Neuronal stem cell (in vitro differentiated cells): ENCODE measurements at places on chromosomes 7 and 10.

GRCh38 chr7:125504848-125505247 is 575.2 kb upstream of the POT1 start:
- H3K27ac ChIP-seq = no peak overlapping the region
- no peak overlapping the region for H3K4me3 ChIP-seq
- no peaks in the 10 kb centered on the region for H3K36me3 ChIP-seq
- no peaks in the 10 kb centered on the region for H3K27me3 ChIP-seq

- no peaks in the 10 kb centered on the region for H3K4me1 ChIP-seq
- no peaks in the 10 kb centered on the region for H3K27me3 ChIP-seq
- H3K27ac ChIP-seq = no peak overlapping the region
- H3K36me3 ChIP-seq = no peaks in the 10 kb centered on the region
- no peak overlapping the region for H3K4me3 ChIP-seq
These were observed 429.9 kb downstream of the SORCS3 start for GRCh38 chr10:105070952-105071351.

DNA sequence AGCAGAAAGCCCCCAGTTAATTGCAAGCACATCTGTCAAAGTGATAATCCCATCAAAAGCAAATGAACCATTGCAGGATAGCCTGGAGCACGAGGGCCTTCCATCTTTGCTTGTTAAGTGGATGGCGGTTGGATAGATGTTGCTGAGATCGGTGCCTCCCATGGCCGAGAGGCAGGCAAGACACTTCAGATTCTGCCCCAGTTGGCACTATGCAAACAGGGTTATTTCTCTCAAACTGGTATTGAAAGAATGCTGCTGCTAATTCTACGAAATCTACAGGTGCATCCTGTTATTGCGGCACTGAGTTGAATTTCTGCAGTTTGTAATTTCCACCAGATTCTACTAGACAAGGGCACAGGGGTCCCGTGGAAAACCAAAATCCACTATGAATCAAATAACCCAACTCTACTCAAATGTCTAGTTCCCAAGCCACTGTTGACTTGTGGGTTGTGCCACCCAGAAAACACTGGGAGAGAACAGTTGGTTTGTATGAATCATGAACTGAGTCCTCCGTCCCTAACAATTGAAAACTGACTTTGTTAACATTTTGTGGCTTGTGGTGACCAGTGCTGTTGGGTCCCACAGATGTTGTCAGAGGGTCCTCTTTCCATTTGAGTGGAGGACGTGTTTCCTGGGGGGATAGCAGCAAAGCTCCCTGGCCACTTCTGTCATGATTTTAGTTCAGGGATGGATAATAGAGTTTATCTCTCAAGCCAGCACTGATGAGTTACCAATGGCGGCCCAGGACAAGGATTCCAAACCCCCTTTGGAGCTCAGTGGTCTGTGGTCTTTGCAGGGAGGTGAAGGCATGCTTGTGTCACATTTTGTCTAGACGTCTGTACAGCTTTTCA is 7.1 kb upstream of the IL2RA start:
- no peak overlapping the region for H3K27ac ChIP-seq
- no peak for DNase-seq
- H3K27me3 ChIP-seq = no peaks in the 10 kb centered on the region
- no peak overlapping the region for H3K4me3 ChIP-seq
- no peaks in the 10 kb centered on the region for H3K36me3 ChIP-seq

- DNase-seq = no peak
- H3K4me3 ChIP-seq = no peak overlapping the region
- H3K4me1 ChIP-seq = no peaks in the 10 kb centered on the region
- peaks cover 1% of the 10 kb centered on the region for H3K27me3 ChIP-seq
- no peak overlapping the region for H3K27ac ChIP-seq
- H3K36me3 ChIP-seq = peaks cover 7% of the 10 kb centered on the region
These were observed 22.9 kb downstream of the SFTPD start for GRCh38 chr10:79926037-79926436.

GRCh38 chr7:155418941-155419755 is 38.8 kb upstream of the EN2 start:
- no peaks in the 10 kb centered on the region for H3K36me3 ChIP-seq
- H3K4me1 ChIP-seq = no peaks in the 10 kb centered on the region
- H3K27me3 ChIP-seq = no peaks in the 10 kb centered on the region
- no peak for DNase-seq
- H3K27ac ChIP-seq = no peak overlapping the region

DNA sequence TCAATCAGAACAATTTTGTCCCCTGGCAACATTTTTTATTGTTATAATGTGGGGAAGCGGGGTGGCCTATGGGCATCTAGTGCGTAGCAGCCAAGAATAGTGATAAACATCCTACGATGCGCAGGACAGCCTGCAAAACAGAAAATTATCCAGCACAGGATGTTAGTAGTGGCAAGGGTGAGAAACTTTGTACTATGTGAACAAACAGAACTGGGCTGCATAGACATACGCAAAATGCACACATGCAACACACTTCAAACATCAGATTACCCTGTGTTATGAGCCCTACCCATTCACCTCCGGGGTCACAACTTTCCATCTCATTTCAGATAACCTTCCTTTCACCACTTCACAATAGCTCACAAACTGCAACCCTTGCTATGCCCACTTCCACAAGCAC is 3.1 kb downstream of the ZNF786 start:
- no peaks in the 10 kb centered on the region for H3K27me3 ChIP-seq
- no peaks in the 10 kb centered on the region for H3K4me1 ChIP-seq
- H3K36me3 ChIP-seq = peaks cover 7% of the 10 kb centered on the region

- H3K4me1 ChIP-seq = peaks cover 1% of the 10 kb centered on the region
- H3K36me3 ChIP-seq = no peaks in the 10 kb centered on the region
- H3K4me3 ChIP-seq = no peak overlapping the region
- H3K27ac ChIP-seq = no peak overlapping the region
- peaks cover 8% of the 10 kb centered on the region for H3K27me3 ChIP-seq
These were observed 32.0 kb upstream of the RBM20 start for GRCh38 chr10:110612087-110612486.

DNA sequence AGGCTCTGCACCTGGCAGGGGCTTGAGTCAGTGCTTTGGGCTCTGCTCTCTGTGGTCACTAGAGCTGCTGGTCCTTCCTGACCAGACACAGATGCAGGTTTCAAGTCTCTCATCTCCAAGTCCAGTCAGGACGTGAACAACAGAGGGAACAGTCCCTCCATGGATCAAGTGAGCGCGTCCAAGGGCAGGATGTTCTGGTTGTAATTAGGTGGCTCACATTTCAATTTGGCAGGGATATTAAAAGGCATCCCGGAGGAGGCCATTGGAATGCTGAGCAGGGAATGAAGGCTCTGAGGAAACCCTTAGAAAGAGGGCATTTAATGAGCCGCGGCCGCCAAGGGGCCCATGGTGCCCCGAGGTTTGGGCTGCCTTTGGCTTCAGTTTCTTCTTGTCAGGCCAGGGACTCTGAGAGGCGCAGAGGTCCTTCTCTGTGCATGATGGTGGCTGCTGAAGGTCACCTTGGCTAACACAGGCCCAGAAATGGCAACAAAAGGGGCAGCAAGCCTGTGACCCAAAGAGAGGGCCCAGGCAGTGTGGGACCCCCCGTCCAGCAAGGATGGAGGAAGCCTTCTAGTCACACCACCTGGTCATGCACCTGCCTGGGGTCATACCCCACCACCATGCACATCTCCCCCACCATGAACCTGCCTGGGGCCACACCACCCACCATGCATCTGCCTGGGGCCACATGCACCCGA is 30.7 kb upstream of the INPP5A start:
- H3K4me3 ChIP-seq = no peak overlapping the region
- DNase-seq = no peak
- H3K27me3 ChIP-seq = peaks cover 4% of the 10 kb centered on the region
- no peaks in the 10 kb centered on the region for H3K36me3 ChIP-seq

GRCh38 chr7:71706597-71706975 is 574.6 kb downstream of the GALNT17 start:
- H3K27me3 ChIP-seq = no peaks in the 10 kb centered on the region
- DNase-seq = no peak
- H3K4me3 ChIP-seq = no peak overlapping the region
- no peak overlapping the region for H3K27ac ChIP-seq

GRCh38 chr10:91838199-91838598 is 40.0 kb downstream of the TNKS2 start:
- H3K27me3 ChIP-seq = no peaks in the 10 kb centered on the region
- H3K4me1 ChIP-seq = no peaks in the 10 kb centered on the region
- no peak overlapping the region for H3K4me3 ChIP-seq
- no peak overlapping the region for H3K27ac ChIP-seq

- no peak overlapping the region for H3K27ac ChIP-seq
- H3K27me3 ChIP-seq = no peaks in the 10 kb centered on the region
- DNase-seq = no peak
- no peak overlapping the region for H3K4me3 ChIP-seq
- no peaks in the 10 kb centered on the region for H3K36me3 ChIP-seq
These were observed 76.8 kb upstream of the FRMD4A start for GRCh38 chr10:14407567-14407966.

DNA sequence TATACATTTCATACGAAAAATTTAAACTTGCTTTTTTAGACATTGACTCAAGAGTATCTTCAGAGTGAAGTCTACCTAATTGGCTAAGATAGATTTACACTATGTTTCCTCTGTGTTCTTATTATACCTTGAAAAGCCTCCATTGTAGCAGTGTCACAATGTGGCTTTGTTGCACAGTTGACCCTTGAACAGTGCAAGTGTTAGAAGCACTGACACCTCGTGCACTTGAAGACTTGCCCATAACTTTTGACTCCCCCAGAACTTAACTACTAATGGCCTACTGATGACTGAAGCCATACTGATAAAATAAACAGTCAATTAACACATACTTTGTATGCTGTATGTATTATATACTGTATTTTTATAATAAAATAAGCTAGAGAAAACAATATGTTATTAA is 84.3 kb downstream of the CPED1 start:
- DNase-seq = no peak
- H3K4me1 ChIP-seq = no peaks in the 10 kb centered on the region

DNA sequence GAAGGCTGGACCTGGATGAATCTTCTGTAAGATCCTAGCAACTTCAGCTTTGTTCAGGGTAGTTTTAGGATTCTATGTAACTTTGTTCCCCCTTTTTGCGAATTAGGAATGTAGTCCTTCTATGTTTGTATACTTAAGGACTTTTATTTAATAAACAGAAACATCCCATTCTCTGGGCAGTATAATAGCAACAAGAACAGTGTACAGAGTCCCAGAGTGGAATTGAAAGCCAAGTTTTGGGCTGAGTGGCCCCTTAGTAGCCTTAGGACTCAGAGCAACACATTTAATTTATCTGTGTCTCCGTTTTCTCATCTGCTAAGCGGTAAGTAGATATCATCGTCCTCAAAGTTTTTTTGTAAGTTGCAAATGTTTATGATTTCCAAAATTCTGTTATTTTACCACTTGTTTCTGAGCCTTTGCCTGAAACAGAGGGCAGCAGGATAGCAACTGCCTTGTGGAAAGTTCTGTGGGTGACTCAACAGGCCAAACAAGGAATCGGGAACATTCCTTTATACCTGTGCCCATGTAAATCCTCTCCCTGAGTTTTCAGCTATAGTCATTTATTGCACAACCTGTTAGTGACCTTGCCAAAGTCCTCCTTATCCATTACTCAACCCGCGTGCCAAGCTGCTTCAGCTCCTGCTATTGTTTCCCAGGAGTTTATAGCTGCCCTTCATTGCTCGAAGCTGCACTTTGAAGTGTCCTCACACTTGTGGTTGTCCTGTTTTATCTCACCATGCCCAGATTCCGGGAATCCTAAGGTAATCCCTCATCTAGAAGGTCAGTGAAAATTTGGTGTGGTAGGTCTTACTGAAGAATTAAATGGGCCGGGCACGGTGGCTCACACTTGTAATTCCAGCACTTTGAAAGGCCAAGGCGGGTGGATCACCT is 199.1 kb upstream of the AHR start:
- H3K27ac ChIP-seq = no peak overlapping the region
- H3K4me3 ChIP-seq = no peak overlapping the region
- no peaks in the 10 kb centered on the region for H3K36me3 ChIP-seq
- no peak for DNase-seq

- H3K36me3 ChIP-seq = no peaks in the 10 kb centered on the region
- H3K27ac ChIP-seq = no peak overlapping the region
- DNase-seq = no peak
- H3K4me3 ChIP-seq = no peak overlapping the region
- H3K4me1 ChIP-seq = no peaks in the 10 kb centered on the region
- no peaks in the 10 kb centered on the region for H3K27me3 ChIP-seq
These were observed 99.2 kb upstream of the KDM7A start for GRCh38 chr7:140276001-140276400.

- no peaks in the 10 kb centered on the region for H3K4me1 ChIP-seq
- peak; percentile 58 for DNase-seq
- H3K36me3 ChIP-seq = peaks cover 97% of the 10 kb centered on the region
- no peak overlapping the region for H3K4me3 ChIP-seq
- H3K27ac ChIP-seq = no peak overlapping the region
These were observed 41.1 kb upstream of the STMP1 start for GRCh38 chr7:135620980-135621850.

DNA sequence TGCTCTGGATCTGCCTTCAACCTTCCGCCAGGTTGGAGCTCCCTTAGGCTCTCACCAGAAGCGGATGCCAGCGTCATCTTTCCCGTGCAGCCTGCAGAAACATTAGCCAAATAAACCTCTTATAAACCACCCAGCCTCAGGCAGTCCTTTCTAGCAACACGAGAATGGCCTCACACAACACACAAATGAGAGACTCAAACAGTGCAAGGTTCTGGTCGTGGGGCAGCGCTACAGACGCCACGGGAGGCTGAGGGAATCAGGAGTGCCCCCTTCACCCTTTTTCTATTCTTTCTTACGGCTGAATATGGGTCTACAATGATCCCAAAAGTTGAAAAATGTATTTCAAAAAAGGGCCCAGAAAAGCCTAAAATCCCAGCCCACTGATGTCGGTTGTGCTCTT is 96.4 kb downstream of the FOXL3 start:
- DNase-seq = no peak
- H3K4me3 ChIP-seq = no peak overlapping the region
- H3K36me3 ChIP-seq = no peaks in the 10 kb centered on the region
- no peaks in the 10 kb centered on the region for H3K4me1 ChIP-seq
- H3K27ac ChIP-seq = no peak overlapping the region

GRCh38 chr7:27188386-27189294 is 3.6 kb upstream of the HOXA11 start:
- H3K27ac ChIP-seq = no peak overlapping the region
- H3K4me3 ChIP-seq = peak overlapping the region; percentile 12
